ENCODE measurements at places on chromosomes 6 and 20.

DNA sequence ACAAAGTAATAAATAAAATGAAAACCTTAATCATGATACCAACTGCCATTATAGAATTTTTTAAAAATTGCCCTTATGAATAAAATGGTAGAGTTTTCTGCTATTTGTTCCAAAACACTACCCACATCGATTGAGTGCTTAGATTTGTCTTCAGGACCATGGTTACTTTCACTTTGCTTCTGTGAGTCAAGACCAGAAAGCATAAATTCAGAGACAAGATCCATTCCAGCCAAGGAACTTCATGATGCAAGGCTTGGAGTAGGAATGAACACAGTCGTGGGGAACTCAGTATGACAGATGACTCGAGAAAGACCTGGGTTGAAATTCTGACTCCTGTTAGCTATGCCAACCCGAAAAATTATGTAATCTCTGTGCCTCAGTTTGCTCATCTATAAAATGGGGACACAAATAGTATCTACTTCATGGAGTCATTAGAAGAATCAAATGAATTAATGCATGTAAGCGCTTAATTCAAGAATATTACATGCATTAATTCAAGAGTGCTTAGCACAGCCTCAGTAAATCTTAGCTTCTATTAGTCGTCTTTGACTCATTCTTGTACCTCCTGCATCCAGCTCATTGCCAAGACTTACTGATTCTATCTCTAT is 72.5 kb upstream of the MYLIP start:
- DNase-seq = peak; percentile 30

- no peak for DNase-seq
Measured at GRCh38 chr6:117191009-117191408, 74.3 kb upstream of the VGLL2 start.

- no peak for DNase-seq
Measured at GRCh38 chr6:57068061-57068460, 21.6 kb downstream of the KIAA1586 start.

DNA sequence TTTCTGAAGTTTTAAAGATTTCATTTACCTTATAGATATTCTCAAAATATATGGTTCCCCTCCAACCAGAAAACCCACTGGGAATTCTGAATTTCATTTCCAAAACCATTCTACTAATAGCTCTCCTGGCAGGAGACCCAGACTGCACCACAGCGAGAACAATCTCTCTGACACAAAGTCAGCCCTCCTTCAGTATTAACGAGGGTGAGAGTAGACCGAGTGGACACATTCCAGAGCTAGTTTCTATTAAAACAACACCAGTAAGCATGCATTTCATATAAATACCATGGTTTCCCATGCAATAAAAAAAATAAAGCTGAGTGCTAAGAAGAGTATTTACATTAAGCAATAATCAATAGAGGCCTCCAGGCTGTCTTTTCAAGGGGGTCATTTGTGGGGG is 899.6 kb upstream of the SLC35B3 start:
- peak; percentile 4 for DNase-seq

- DNase-seq = no peak
Measured at GRCh38 chr6:118408863-118409262, 139.2 kb upstream of the PLN start.

GRCh38 chr6:30446259-30446658 is 43.0 kb upstream of the HLA-E start:
- DNase-seq = no peak

DNA sequence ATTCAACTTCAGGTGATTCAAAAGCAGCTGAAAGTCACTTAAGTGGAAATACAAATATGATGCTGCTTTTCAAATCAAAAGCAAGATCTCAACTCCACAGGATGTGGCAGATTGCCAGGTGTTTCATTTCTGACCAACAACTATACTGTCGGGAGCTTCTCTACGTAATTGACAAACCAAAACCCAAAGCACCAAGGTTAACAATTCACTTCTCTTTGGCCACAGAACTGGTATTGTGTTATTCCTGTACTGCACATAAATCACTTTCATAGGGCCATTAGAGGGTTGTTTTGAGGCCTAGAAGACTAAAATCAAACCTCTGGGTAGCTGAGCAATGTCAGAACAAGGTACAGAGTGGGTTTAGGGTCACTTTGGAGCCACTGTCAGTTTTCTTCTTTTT is 169.7 kb downstream of the HAO1 start:
- peak; percentile 9 for DNase-seq

GRCh38 chr6:136604928-136605510 is 54.8 kb upstream of the MAP7 start:
- DNase-seq = no peak

DNA sequence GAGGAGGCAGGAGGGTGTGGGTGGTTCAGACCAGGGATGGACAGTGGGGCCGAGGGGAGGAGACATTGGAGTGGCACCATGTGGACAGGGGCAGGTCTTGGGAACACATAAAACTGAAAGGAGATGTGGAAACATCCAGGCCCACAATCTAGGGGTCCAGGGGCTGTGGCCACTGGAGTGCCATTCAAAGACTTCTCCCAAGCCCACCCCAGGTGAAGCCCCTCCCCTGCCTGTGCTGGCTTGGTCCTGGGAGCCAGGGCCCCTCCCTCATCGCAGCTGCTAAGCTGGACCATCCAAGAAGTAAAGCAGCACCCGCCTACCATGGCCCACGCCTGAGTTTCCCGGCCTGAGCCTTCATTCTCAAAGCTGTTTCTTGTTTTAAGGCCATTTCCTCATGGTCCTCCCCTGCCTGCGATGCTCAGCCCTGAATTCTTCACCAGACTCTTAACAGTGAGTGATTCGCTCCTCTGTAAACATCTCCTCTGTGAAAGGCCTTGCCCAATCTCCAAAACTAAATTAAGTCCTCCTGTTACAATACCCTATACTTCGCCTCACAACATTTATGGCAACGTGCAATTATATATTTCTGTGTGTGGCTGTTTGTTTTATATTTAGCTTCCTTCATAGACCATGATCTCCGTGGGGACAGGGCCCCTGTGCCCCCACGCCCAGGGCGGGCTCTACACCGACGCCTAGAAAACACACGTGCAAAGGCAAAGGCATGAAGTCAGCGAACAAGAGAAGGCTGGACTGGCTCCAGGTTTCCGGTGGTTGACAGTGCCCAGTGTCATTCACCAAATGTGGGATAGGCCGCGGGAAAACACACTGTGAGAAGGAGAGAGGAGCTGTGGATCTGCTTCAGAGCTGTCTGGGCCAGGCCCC is 267.8 kb downstream of the ERMARD start:
- DNase-seq = no peak

DNA sequence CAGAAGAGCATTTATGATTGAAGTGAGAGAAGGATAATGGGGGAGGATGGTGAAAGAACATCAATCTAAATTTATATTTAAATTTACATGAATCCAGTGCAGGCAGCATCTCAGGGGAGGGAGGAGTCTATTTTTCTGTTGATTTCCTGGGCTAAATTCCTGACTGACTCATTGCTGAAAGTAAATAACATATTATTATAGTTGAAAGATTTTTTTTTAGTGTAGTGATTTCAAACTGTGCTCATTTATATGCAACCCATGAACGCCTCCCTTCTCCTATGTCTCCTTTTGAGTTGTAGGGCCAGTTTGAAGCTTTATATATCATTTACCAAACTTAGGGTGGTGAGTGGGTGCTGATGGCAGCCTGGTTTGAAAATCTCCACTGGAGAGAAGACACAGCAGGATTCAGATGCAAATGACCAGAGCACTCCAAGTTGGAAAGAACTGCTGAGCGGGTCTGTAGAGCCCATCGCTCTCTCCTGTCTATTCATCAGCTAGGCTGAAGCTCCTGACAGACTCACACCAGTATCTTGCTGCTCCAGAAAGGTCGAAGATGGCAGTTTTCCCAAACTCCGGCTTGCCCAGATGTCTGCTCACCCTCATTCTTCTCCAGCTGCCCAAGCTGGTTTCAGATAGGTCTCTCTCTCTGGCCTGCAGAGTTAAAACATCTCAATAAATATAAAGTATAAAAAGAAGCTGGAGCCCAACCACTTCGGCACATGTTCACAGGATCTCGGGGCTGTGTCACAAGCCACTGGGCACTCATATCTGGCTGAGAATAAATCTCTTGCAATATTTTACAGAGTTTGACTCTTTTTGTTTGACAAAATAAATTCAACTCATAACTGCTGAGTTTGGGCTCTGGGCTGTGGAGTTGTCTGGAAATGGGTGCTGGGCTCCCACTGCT is 18.3 kb downstream of the BTN2A1 start:
- peak; percentile 57 for DNase-seq

GRCh38 chr20:20317621-20318364 is 50.1 kb upstream of the INSM1 start:
- no peak for DNase-seq

GRCh38 chr6:51283723-51284355 is 465.2 kb downstream of the TFAP2B start:
- no peak for DNase-seq

DNA sequence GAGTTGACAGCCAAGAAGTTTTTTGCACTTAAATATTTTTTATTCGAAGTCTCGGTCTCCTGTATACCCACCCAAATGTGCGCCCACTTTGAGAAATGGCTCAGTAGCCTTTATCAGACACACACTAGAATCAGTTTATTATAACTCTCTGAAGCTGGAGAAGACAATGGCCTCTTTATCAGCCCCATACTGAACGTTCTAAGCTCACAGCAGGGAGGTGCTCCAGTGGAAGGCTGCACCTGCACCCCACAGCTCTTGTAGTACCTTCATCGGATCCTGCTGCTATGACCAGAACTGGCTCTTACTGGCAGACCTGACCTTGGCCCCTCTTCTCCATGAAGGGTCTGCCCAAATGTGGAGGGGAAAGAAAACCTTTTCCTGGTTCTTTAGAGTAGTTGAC is 165.0 kb upstream of the SCGN start:
- DNase-seq = no peak

DNA sequence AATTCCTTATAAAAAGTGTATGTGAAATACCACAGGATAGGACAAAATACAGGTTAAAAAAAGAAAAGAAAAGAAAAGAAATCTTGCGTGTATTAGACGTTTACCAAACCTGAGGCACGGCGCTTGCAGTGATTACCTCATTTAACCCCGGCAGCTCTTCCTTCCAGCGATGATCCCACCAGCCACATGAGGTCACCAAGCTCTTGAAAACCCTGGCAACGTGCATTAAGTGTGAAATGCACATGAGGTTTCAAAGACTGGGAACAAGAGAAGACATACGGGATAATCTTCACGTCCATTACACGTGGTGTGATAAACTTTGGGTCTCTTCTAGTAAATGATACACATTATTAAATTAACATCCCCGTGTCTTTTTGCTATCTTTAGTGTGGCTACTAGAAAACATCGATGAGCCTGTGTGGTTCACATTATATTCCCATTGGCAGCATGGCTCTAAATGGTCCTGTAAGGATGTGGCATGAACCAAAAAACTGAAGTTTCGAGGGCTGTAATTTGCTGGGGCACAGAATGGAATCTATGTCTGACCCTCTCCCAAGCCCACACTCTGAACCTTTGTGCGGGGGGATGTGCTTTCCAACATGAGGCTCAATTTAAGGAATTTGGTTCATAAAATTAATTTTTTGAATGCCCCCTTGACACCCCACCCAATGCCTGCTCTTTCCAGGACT is 59.2 kb upstream of the THBS2 start:
- peak; percentile 80 for DNase-seq

GRCh38 chr6:111687652-111688051 is 82.0 kb upstream of the TRAF3IP2 start:
- no peak for DNase-seq

GRCh38 chr6:163729127-163729872 is 314.8 kb downstream of the QKI start:
- no peak for DNase-seq

DNA sequence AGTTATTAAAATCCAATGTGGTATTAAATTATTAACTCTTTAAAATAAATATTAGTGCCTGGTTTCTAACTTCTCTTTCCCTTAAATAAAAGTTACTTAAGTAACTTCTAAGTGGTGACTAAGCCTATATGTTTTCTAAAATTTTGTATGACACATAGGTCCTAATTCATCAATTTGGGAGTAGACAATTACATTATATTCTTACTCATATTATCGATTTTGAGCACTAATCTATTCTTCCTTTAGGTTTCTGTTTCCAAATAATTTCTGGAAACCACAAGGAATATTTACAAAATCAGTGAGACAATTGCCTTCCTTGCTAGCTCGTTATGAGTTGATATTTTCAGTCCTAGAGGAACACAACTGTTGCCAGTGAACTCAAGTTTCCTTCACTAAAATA is 28.3 kb upstream of the TXLNB start:
- DNase-seq = no peak
